Glutamatergic neuron (in vitro differentiated cells): ENCODE measurements at places on chromosomes 3 and 15.

DNA sequence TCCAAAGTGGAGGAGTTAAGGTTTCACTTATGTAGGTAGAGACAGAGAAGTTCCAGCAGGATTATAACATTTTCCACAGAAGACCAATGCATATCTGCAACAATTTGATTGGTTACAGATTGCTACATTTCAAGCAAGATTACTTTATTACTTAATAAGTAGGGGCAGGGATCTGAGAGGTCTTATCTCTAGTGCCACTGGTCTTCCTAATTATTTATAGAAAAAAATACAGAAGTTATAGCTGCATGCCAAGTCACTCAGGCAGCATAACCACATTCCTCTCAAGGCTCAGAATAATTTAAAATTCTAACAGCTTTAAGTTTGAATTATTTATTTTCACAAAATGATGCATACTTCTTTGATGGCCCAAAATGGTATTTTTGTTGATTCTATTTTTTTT, 30.5 kb downstream of the RAD54L2 start:
- DNase-seq: no peak
- H3K36me3 ChIP-seq: no peaks in the 10 kb centered on the region
- H3K4me1 ChIP-seq: peaks cover 2% of the 10 kb centered on the region
- H3K4me3 ChIP-seq: no peak overlapping the region
- H3K27me3 ChIP-seq: no peaks in the 10 kb centered on the region

DNA sequence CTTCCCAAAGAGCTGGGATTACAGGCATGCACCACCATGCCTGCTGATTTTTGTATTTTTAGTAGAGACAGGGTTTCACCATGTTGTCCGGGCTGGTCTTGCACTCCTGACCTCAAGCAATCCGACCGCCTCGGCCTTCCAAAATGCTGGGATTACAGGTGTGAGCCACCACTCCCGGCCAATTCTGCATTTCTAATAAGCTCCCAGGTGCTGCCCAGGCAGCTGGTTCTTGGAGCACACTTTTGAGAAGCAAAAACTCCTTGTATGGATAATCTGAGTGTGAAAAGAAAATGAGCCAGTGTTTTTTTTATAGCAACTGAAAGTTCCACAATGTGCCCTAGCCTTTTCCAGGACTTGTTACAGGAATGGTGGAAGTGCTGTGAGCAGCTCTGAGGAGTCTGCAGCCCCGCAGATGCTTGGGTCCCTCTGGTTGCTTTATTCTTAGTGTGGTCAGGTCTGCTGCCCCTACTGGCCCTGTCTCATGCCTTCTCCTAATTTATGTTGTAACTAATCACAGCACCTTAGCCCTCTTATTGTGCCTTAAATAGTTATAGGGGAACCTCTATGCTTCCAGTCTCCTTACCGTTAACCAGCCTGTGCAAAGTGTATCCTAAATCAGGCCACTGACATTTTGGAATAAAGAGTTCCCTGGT, 13.5 kb upstream of the KCNAB1 start:
- H3K27ac ChIP-seq: no peak overlapping the region
- H3K27me3 ChIP-seq: no peaks in the 10 kb centered on the region
- peaks cover 4% of the 10 kb centered on the region for H3K36me3 ChIP-seq
- no peak overlapping the region for H3K4me3 ChIP-seq
- H3K4me1 ChIP-seq: peaks cover 9% of the 10 kb centered on the region

DNA sequence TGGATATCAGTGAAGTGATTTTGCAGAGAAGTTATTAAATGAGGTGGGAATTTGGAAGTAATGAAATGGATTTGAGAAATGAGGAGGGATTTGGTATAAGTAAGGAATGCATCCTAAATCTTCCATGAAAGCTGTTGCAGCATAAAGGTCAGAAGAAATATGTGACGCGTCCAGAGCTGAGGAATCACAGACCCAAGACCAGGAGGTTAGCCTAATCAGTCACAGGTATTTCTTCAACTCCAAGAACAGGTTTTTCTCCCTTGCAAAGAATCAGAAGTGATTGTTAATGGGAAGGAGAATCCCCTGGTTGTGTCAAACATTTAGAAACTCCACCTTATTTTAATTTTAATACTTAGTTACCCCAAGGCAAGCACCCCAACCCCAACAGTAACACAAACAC, 253.2 kb downstream of the MEX3B start:
- H3K27me3 ChIP-seq: no peaks in the 10 kb centered on the region
- H3K4me3 ChIP-seq: no peak overlapping the region
- H3K27ac ChIP-seq: no peak overlapping the region

DNA sequence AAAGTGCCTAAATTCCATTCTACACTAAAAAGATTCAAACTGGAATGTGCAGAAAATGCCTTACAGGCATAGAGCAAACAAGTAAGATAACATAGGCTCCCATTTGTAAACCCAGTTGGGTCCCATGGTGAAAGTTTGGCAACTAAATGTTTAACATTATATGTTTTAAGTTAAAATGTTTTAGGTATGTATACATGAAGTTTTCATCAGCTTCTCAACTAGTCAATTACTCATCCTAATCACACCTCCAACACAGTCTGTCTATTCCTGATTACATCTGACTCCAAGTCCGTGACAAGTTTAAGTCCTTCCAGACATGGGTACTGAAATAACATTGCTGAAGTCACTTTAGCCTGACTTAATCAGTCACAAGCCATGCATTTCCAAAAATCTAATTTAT, 25.0 kb downstream of the MYLK start:
- DNase-seq: no peak
- no peak overlapping the region for H3K4me3 ChIP-seq
- H3K36me3 ChIP-seq: no peaks in the 10 kb centered on the region
- no peak overlapping the region for H3K27ac ChIP-seq

DNA sequence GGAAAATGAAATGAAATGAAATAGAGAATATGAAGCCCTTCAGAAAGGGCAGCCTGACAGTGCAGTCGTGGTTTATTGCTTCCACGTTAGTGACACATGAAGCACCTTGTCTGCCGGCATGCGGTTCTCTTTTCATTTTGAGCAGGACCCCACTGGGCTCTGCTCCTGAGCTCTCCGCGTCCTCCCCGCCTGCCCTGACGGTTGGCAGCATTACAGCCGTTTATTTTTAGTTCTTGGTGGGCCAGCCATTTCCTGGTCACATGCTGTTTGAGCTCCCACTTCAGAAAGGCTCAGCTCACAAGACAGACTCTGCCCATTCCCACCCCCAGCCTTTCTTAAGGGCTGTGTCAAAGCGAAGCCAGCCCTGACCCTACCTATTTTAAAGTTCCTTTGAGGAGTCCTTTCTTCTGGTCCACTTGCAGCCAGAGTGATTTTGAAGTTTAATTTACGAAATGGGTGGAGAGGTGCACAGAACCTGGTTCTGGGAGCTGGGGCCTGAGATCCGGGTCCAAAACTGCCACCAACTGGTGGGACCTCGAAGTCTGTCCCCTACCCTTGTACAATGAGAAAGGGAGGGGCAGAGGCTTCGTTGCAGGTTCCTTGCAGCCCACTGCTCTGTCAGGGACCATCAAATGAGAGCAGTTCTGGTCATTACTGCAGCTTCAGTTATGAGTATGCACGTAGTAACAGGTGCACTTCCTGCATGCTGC, 60.1 kb downstream of the MGLL start:
- H3K4me3 ChIP-seq: no peak overlapping the region
- H3K36me3 ChIP-seq: no peaks in the 10 kb centered on the region
- peaks cover 2% of the 10 kb centered on the region for H3K27me3 ChIP-seq
- no peak overlapping the region for H3K27ac ChIP-seq

- H3K27ac ChIP-seq: no peak overlapping the region
- H3K4me3 ChIP-seq: no peak overlapping the region
- DNase-seq: no peak
- peaks cover 2% of the 10 kb centered on the region for H3K27me3 ChIP-seq
- H3K4me1 ChIP-seq: no peaks in the 10 kb centered on the region
Measured at GRCh38 chr3:142941373-142942123, 21.9 kb downstream of the PAQR9 start.

- no peak overlapping the region for H3K4me3 ChIP-seq
- peaks cover 3% of the 10 kb centered on the region for H3K27me3 ChIP-seq
- H3K4me1 ChIP-seq: peaks cover 7% of the 10 kb centered on the region
Measured at GRCh38 chr3:101846709-101847108, 2.6 kb upstream of the NFKBIZ start.

DNA sequence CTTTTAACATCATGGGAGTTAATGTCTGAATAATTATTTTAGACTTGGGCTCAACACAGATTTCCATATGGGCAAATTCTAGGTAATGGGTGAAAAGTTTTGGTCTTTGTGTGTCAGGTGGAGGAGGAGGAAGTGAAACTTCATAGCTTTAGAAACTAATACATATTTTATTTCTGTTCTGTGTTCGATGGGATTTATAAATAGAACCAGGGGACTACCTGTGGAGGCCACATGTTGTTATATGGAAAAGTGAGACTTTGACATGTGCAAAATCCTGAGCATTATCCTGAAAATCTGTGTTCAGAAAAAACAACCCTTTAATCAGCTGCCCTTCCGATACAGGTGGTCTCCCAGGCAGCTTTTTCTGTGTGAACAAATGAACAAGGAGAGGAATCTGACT, 209.5 kb downstream of the SOX2 start:
- no peak overlapping the region for H3K4me3 ChIP-seq
- H3K36me3 ChIP-seq: peaks cover 5% of the 10 kb centered on the region
- peaks cover 6% of the 10 kb centered on the region for H3K27me3 ChIP-seq
- no peak for DNase-seq

GRCh38 chr3:141346839-141347238, 21.5 kb upstream of the ZBTB38 start:
- peaks cover 5% of the 10 kb centered on the region for H3K4me1 ChIP-seq
- H3K4me3 ChIP-seq: no peak overlapping the region
- no peaks in the 10 kb centered on the region for H3K36me3 ChIP-seq
- H3K27ac ChIP-seq: no peak overlapping the region
- no peak for DNase-seq
- no peaks in the 10 kb centered on the region for H3K27me3 ChIP-seq

- no peaks in the 10 kb centered on the region for H3K4me1 ChIP-seq
- DNase-seq: no peak
- no peaks in the 10 kb centered on the region for H3K27me3 ChIP-seq
- H3K27ac ChIP-seq: no peak overlapping the region
- no peak overlapping the region for H3K4me3 ChIP-seq
Measured at GRCh38 chr3:193400304-193400703, 21.8 kb upstream of the ATP13A5 start.

DNA sequence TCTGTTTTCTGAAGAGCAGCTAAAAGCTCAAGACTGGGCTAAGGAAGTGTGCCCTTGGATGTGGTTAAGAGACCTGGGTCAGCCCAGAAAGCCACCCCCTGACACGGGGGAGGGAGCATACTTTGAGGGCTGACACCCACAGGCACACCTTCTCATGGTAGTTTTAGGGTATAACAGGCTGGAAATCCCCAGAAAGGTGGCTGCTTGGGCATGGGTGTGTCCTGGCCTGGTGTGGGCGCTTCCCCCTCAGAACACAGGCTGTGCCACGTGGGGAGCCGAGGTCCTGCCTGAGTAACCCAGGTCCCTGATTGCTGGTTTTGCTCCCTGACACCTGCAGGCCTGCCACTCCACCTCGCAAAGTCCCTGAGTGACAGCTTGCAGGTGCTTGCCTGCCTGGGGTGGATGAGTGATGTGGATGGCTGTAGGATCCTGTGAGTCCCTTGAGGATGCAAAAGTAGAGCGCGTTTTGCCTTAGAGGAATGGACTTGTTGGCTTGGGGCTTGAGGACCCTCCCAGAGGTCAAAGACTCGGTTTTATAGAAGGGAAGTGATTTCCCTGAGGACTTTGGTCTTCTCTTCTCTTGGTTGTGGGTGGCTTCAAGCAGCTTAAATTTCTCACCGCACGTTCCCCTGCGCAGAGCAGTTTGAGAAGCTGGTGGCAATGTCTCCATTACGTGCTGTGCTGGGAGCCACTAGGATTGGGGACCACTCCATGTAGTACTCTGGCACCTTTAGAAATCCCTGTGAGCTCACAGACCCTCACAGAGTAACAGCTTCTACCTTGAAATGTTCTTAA, 94.4 kb downstream of the DNASE1L3 start:
- DNase-seq: no peak
- H3K4me1 ChIP-seq: peaks cover 5% of the 10 kb centered on the region
- H3K4me3 ChIP-seq: no peak overlapping the region
- no peaks in the 10 kb centered on the region for H3K36me3 ChIP-seq

GRCh38 chr3:176341963-176342362, 855.3 kb downstream of the TBL1XR1 start:
- DNase-seq: no peak
- H3K36me3 ChIP-seq: no peaks in the 10 kb centered on the region
- H3K4me3 ChIP-seq: no peak overlapping the region
- H3K27ac ChIP-seq: no peak overlapping the region

GRCh38 chr15:80182611-80183261, 29.9 kb downstream of the FAH start:
- H3K4me1 ChIP-seq: peaks cover 23% of the 10 kb centered on the region
- peak overlapping the region; percentile 3 for H3K4me3 ChIP-seq
- no peak for DNase-seq
- peaks cover 4% of the 10 kb centered on the region for H3K36me3 ChIP-seq

GRCh38 chr3:101038880-101039279, 45.7 kb upstream of the ABI3BP start:
- no peaks in the 10 kb centered on the region for H3K27me3 ChIP-seq
- H3K4me1 ChIP-seq: peaks cover 4% of the 10 kb centered on the region
- H3K27ac ChIP-seq: no peak overlapping the region
- no peak overlapping the region for H3K4me3 ChIP-seq

DNA sequence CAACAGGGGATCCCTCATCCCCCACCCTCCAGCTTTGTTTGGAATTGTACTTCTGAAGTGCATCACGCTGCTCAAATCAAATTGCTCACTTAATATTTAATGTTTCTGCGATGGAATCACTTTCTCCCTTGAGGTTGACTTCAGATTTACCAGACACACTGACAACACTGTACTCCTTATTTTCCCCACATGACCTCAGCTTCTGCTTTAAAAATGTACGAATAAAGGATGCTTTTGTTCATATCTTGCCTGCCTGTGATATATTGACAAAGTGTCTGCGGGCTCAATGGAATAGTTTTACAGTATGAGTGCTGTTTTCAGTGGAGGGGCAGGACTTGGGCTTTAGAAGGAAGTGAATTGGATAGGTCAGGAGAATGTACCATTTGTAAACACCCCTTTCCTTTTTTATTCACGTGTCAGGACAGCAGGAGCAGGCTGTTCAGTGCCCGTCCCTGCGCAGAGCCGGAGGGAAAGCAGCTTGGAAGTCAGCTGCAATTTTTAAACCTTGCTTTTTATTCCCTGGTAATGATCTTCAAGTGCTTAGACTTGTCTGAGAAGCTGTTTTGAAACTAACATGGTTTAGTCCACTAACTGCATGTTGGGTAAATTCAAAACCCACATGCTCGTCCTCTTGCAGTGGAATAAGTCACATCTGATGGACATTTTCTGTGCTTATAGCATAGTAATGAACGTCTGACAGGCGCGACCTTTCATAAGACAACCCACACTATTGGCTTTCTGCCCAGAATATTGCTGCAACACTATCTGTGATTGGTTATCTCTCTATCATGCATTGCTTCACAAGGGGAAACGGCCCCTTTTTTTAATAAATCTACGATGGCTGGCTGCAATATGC, 29.9 kb downstream of the MBNL1 start:
- peak; percentile 43 for DNase-seq
- H3K27ac ChIP-seq: peak overlapping the region; percentile 95
- H3K36me3 ChIP-seq: no peaks in the 10 kb centered on the region
- H3K27me3 ChIP-seq: peaks cover 3% of the 10 kb centered on the region
- peak overlapping the region; percentile 87 for H3K4me3 ChIP-seq

GRCh38 chr3:126285369-126285768, 71.8 kb downstream of the KLF15 start:
- H3K27ac ChIP-seq: no peak overlapping the region
- H3K4me3 ChIP-seq: no peak overlapping the region
- no peaks in the 10 kb centered on the region for H3K36me3 ChIP-seq
- H3K27me3 ChIP-seq: no peaks in the 10 kb centered on the region
